Activated naive CD8-positive, alpha-beta T cell treated with anti-CD3 and anti-CD28 coated beads for 36 hours (primary cell): ENCODE measurements at places on chromosomes 1 and 21. TPM values are rescaled to one million over a fixed set of nuclear protein-coding genes. Genes with fewer than 3 reads are reported as not detected.

DNA sequence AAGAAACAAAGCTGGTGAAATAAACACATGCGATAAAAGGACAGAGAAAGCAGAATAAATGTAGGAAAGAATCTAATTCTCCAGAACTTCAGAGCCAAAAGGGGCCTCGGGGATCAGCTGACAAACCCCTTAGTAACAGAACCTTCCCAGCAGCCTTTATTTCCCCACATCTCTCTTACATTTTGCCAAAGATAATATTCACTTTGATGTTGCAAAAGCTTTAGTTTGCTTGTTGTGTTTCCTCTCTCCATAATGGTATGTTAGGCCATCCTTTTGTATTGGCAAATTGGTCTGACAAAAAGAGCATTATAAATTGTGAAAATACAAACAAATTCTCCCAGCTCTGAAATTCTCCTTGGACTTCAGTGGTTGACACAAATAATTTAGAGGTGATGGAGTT, 54.9 kb downstream of the OPTC start:
- no peak overlapping the region for H3K27ac ChIP-seq
- H3K4me1 ChIP-seq = peaks cover 6% of the 10 kb centered on the region
- H3K36me3 ChIP-seq = no peaks in the 10 kb centered on the region
- DNase-seq = no peak

DNA sequence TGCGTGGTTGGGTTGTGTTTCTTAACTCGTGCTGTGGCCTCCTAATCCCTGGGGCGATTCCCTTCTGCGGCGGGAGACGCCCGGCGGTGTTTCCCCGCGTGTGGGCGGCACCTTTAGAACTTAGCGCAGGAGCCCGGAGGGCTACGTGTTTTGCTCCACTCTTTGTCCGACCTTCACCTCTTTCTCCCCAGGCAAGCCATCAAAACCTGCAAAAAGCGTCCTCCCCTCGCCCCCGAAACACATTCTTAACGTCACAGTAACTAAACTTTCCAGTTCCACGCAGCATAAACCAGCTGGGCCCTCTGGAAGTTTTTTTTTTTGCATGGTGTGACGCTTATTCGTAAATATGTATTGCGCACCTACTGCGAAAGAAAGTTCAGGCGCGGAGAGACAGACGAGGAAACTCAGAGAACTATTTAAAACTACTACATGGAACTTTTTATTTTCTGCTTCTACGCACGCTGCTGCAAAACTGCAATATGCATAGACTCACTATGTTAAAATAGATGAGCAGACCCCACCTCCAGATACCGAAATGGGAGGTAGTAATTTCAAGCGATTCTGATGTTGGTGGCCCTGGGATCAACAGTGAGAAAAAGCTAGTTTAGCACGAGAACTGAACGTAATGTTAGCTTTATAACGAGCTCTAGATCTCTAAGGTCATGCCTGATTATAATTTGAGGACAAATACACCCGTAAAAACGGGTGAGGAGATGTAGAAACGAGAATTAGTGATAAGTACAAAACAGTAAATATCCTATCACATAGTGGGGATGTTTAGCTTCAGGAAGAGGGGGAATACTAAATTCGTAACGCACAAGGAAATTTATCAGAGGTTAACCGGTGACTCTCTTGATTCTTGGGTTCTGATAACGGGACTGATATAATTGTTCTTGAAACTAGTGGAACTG, 920 bp downstream of the MTR start:
- DNase-seq = no peak
- H3K27me3 ChIP-seq = no peaks in the 10 kb centered on the region
- H3K4me1 ChIP-seq = peaks cover 44% of the 10 kb centered on the region
- H3K4me3 ChIP-seq = peak overlapping the region; percentile 85
- H3K27ac ChIP-seq = peak overlapping the region; percentile 93

DNA sequence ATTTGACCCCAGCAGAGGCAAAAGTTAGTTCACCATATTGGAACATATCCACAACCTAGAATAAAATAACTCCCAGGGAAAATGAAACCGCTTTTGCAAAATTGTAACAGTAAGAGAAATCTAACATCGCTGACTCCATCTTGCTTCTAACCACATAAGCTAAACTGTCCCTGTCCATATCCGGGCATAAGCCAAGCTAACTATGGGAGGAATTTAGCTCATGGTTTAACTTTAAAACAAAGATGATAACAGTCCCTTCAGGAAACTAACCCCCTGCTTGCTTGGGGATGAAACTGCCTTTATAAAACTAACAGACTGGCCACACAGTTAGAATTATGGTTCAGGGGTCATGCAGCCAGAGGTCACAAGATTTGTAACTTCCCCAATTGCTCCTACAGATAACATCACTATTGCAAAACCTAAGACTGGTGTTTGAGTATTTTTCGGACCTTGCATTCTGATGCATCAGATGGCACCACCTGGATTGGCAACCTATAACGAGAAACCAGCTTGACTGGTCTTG, 46.3 kb downstream of the TESK2 start:
- H3K4me3 ChIP-seq = no peak overlapping the region
- peaks cover 5% of the 10 kb centered on the region for H3K4me1 ChIP-seq
- H3K27me3 ChIP-seq = no peaks in the 10 kb centered on the region
- H3K36me3 ChIP-seq = peaks cover 1% of the 10 kb centered on the region

The RPE65 gene
- not detected for total RNA-seq

The LAX1 gene
- total RNA-seq = 28.9 TPM

DNA sequence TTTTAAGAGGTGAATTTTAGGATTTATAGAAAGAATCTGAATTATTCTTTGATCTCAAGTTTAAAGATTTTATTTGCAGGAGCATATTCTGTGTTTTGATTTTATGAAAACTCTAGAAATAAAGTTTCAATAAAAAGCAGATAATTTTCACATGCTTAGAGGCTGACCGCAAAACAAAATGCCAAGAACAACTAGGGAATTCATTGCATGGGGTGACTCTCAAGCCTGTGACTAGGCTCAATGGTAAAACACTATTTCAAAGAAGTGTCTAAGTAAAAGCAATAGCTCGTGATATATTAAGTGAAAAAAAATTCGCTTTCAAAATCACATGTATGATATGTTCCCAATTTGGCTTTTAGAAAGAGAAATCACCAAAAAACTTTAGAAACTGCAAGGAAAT, 49.6 kb downstream of the RPL5 start:
- no peak overlapping the region for H3K4me3 ChIP-seq
- H3K27me3 ChIP-seq = no peaks in the 10 kb centered on the region
- DNase-seq = no peak
- H3K27ac ChIP-seq = no peak overlapping the region
- H3K4me1 ChIP-seq = peaks cover 29% of the 10 kb centered on the region
